ENCODE measurements at places on chromosomes 2 and 18.

DNA sequence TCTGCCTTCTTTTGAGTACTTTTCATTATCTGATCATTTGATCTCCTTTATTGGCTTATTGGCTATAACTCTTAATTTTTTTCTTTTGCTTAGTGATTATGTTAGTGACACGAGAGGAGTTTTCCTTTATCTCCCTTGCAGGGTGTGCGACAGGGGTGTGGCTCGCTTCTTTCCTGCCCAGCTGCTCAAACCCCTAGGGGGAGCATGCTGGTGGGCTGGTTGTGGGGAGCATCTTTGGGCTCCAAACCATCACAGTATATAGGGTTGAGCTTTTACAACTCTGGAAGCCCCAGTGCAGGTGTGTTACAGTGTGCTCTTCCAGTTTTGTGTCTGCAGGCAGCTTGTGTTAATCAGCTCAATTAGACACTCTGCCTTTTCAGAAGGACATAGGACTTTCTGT is 357.0 kb upstream of the TMEFF2 start:
- DNase-seq, result no peak

DNA sequence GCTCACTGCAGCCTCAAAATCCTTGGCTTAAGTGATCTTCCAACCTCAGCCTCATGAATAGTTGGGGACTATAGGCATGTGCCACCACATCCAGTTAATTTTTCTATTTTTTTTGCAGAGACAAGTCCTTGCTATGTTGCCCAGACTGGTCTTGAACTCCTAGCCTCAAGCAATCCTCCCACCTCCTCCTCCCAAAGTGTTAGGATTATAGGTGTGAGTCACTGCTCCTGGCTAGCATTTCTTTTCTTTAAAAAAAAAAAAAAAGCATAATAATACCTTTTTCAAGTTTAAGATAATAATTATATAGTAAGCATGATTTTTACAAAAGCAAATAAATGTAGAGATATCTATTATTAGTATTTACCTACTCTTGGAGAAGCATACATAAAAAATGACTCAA is 36.1 kb downstream of the PPP4R1 start:
- DNase-seq, result no peak

GRCh38 chr18:73787316-73787715 is 360.3 kb downstream of the FBXO15 start:
- no peak for DNase-seq

DNA sequence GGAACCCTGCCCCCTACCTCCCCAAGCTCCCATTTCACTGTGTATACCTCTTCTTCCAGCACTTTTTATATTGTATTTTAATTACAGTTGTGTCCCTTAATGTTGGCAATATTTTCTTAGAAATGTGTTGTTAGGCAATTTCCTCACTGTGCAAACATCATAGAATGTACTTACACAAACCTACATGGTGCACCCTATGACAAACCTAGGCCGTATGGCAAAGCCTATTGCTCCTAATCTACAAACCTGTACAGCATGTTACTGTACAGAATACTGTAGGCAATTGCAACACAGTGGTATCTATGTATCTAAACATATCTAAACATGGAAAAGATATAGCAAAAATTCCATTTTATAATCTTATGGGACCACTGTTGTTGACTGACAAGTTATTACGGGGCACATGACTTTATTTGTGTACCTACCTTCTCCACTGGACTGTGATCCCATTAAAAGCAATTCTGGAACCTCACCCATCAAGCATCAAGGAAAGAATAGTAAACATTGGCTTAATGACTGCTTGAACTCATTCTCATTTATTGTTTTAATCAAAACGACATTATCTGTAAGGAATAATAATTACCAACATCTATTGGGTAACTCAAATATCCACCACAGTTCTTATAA is 1641.5 kb upstream of the ZEB2 start:
- no peak for DNase-seq

DNA sequence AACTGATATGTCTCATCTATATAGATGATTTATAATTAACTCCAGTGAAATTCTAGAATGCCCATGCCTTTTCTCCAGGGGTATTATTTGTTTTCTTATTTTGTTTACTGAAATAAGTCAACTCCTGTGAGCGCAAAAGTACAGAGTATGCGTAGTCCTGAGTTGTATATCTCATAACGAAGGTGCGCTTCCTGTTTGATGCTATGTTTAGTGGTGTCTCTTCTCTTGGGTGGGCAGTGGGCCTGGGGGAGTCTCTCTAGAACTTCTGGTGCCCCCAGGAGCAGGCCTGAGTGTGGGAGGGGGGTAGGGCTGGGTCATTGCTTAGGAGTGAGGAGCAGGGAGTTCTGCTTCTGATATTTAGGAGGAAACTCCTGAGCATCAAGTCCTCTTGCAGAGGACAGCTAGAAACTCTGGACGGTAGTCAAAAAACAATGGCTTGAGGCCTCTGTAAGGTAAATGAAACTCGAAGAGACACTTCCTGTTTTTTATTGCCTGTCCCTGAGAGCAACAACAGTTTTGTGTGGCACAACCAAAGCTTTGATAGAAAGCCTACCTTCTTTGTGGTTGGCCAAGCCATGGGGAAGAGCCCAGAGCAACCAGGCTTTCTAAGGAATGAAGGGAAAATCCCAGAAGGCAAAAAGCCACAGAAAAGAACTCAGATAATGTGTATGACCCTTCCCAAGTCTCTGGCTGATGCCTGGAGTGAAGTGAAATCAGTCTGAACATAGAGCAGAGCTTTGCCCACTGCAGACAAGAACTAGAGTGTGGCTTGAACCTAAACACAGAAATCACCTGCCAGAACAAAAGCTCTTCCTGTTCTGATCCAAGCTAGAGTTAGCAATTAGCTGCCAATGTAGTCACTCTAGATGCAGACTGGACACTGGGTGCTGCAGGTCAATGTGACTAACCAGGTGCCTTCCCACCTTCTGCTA is 8.5 kb upstream of the SP140L start:
- DNase-seq, result no peak

Measured in stimulated activated CD8-positive, alpha-beta memory T cell treated with anti-CD3 and anti-CD28 coated beads, Interleukin-15, amount 100 ng/mL, for 1 hour (primary cell).